Activated CD4-positive, alpha-beta T cell treated with anti-CD3 and anti-CD28 coated beads, Interleukin-2, Interleukin-4, amounts not matched to agents 100 ng/mL and 50 ng/mL, durations not matched to agents 16 hours and 8 hours (primary cell): ENCODE measurements at places on chromosomes 4 and X.

DNA sequence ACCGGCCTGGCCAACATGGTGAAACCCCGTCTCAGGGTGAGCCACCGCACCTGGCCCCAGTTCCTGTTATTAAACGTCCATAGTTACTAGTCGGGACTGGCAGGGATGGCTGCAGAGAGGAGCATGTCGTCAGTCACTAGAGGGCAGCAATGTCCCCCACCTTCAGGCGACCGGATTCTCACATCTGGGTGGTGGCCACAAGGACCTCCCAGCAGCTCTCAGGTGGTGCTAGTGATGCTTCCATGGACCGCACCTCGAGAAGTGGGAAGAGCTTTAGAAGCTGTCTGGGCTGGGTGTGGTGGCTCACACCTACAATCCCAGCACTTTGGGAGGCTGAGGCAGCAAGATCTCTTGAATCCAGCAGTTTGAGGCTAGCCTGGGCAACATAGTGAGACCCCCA lies 13.3 kb upstream of the IL3RA start:
- DNase-seq: peak; percentile 80

GRCh38 chr4:76991161-76991660 lies 41.7 kb downstream of the SEPTIN11 start:
- DNase-seq: no peak

DNA sequence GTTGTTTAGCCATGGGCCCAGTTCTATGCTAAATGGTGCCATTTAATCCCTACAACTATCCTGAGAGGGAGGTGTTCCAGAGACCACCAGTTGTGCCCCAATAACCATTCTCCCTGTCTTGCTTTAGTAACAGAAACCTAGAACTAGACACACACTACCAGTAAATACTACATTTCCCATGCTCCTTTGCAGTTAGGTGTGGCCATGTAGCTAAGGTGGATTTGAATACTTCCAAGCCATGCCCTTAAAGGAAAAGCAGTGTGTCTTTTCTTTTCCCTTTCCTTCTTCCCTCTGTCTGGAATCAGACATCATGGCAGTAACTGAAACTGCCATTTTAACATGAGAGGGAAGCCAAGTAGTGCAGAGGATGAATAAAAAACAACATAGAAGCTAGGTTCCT lies 90.9 kb upstream of the TMEM33 start:
- no peak for DNase-seq

DNA sequence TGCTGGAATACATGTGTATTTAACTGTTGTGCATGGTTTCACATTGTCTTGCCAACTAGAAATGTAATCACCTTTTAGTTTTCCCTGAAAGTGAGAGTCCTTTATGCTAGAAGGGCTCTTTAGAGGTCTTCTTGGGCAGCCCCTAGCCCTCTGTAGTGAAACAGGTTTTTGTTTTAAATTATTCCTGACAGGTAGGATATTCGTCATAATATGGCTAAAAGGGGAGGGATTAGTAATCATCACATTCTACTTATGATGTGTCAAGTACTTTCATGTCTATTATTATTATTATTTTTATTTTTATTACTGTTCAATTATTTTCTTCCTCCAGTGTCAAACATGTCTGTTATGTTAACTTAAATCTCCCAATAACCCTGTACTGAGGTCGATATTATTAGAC lies 35.5 kb downstream of the MSN start:
- DNase-seq: no peak

DNA sequence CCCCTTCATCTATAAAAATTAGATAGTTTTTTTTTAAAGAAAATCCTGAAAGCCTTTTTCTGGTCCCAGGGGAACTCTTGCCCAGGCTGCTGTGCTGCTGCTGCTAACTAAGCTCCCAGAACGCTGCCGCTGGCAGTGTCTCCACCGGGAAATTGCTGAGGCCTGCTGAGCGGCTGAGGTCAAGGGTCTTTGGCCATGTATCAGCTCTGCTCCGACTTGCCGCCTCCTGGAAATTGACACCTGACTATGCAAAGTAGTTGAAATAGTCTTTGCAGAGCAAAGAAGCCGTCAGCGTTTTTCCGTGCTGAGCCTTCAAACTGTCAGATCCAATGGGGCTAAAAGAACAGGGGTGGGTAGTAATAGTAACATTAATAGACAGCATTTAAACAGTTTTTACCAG lies 839 bp downstream of the QDPR start:
- no peak for DNase-seq

GRCh38 chrX:44948406-44948805 lies 75.4 kb downstream of the KDM6A start:
- DNase-seq: no peak

- no peak for DNase-seq
Measured at GRCh38 chrX:148661035-148661434, 160.6 kb downstream of the AFF2 start.

DNA sequence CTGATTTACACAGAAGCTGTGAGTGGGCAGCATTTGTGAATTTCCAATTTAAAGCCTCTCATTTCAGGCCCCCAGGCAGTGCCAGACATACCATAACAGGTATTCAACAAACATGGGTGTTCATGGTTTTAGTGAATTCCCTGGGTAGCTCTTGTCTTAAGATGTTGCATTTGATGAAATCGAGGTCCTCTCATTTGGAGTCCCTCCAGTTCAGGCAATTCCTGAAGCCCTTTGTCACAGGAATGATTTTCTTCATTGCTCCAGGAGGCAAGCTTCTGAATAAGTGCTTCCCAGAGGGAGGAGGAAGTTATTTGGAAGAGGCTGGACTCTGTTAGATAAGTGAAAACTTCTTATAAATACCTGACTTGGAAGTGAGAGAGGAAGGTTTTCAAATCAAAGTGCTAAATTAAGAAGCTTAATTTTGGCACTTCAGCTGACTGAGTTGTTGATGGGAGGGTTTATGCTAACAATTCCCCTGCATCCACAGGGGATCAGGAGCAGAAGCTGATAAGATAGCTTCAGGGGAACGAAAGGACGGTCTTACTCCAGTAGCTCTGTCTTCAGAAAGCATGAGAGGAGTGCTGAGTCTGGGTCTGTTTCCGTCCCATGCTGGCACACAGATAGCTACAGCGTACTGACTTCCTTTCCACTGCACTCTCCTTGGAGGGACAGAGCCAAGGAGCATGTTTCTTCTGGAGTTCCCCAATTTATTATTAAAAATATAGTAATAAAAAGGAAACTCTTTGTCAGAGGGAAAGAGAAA lies 543.1 kb downstream of the GBA3 start:
- DNase-seq: no peak

- no peak for DNase-seq
Measured at GRCh38 chr4:67333664-67334063, 211.6 kb downstream of the CENPC start.

DNA sequence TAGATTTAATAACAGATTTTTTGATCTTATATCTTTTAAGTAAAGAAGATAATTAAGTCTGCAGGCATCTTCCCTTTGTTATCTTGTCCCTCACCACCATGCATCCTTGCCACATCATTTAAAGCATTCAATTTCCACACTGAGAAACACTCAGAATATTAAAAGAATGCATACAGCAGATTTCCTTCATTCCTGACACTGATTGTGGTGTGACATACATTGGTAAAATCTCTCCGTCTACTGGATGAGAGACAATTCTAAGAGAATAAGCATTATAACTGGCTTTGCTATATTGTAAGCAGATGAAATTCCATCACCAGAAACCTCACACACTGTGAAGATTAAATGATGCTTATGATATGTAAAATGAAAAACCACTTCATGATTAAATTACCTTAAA lies 97.4 kb upstream of the TRPC5OS start:
- DNase-seq: no peak

DNA sequence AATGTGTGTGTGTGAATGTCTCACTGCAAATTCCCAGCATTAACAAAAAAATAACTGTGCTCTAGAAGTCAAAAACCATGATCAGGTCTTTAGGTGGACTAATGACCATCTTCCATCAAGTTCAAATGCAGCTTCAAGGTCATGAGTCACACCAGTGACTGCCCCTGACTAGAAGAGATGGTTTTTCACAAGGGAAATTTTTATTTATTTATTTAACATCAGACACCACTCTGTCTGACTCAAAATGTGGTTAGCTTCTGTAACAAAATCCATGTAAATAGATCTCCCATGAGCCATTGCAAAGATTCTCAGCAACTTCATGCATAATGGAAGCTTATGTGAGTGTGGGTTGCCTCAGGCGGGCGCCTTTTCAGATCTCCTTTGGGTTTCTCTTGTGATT lies 219.2 kb downstream of the KIT start:
- no peak for DNase-seq

- DNase-seq: no peak
Measured at GRCh38 chr4:8587469-8588195, 4.9 kb upstream of the CPZ start.

- no peak for DNase-seq
Measured at GRCh38 chr4:55784747-55785146, 34.8 kb upstream of the EXOC1L start.

DNA sequence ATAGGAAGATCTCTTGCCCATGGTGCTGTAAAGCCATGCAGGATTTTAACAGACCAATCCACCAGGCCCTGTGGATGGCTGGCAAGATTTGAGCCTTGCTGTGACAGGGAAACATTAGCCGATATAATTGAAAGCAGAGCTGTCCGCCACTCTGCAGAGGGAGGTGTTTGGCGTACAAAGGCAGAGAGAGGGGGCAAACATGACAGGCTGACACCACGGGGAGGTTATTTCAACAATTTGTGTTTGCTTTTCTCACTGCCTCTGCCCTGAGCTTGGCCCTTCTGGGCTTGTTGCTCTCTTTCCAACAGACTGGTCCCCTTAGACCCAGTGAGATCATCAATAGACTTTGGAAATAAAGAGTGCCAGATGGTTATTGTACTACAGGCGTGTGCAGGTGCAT lies 59.4 kb downstream of the CLNK start:
- DNase-seq: no peak

DNA sequence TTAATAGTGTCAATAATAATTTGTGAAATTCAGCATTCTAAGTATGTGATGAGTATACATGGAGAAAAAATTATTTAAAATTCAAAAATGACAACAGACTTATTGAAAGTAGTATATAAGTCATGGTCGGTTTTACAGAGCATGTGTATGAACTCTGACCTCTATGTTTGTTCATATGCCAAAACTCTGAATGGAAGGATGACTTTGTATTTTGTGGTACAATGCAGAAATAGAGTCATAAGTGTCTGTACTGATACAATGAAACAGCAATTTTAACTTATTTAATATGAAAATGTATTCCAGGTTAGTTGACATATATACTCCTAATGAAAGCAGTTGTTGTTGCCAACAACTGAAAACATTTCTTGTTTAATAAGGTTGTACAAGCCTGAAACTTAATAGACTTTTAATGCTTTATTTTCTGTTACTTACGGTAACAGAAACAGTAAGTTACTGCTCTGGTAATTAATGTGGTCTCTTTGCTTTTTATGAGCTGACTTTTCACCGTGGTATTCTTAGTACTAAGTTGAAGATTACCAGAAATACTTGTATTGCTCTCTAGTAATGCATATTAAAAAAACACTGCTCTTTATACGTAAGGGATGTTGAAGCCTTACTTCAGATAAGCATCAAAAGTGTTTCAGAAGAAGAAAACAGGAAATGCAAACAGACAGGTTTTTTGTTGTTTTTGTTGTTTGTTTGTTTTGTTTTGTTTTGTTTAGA lies 1.9 kb downstream of the UBE2K start:
- DNase-seq: peak; percentile 38

DNA sequence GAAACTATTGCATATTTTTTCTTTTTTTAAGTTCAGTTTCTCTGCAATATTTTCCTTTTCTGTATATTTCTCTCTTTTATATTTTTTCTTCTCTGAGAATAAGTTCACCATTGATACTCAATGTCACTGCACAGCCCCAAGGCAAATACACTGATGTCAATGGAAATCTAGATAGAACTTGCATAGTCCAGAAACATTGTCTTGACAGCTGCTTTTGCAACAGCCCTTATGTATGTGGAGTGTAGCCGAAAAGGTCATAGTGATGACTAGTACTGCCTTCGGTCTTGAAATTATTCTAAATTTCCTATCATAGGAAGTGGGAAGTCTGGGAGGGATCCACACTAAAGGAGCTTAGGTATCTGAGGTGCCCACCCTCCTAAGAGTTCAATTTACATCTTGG lies 150.0 kb downstream of the SPOCK3 start:
- no peak for DNase-seq

GRCh38 chr4:1756893-1757779 lies 35.8 kb downstream of the TACC3 start:
- no peak for DNase-seq

- no peak for DNase-seq
Measured at GRCh38 chr4:156499684-156500083, 471.9 kb downstream of the PDGFC start.

- DNase-seq: peak; percentile 42
Measured at GRCh38 chr4:98473046-98473445, 185.4 kb downstream of the TSPAN5 start.

GRCh38 chr4:108129196-108129595 lies 39.5 kb downstream of the LEF1 start:
- DNase-seq: no peak

- no peak for DNase-seq
Measured at GRCh38 chr4:8170341-8170740, 11.7 kb upstream of the ABLIM2 start.

DNA sequence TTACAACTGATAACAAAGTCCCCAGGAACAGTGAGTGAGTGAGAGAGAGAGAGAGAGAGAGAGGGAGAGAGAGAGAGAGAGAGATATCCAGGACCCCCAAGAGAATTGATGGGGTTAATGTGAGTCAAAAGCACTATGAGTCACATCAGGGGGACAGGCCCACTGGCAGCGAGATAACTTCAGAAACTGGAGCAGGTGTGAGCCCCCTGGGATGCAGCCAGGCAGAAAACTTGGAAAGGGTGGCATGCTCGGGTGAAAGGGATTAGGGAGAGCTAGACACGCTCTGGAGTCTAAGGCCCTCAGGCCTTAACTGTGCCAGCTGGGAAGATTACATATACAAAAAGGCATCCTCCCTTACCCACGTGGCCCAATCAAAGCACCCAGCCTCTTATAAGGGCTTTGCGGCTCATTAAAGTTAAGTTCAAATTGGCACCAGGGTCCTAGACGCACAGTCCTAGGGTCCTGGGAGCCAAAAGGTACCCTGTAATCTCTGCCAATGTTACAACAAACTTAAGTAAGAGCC lies 841 bp downstream of the ACOT9 start:
- no peak for DNase-seq

- no peak for DNase-seq
Measured at GRCh38 chrX:129626026-129626425, 28.7 kb downstream of the APLN start.

DNA sequence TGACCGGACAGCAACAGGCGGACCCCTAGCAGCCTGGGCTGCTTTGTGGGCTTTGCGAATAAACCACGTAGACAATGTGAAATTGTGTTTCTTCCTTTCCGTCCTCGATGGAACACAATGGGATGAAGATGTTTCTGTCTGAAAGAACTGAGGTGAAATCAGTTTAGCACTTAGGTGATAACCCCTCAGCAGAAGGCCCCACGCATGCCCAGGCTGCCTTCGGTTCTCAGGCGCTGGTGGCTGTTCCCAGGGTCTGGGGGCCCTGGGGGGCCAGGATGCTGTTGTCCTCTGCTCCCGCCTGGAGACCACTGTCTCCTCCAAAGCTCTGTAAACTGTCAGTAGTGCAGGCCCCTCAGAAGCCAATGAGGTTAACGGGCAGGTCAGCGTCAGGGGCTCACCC lies 73.9 kb upstream of the HGFAC start:
- no peak for DNase-seq
